ENCODE measurements at places on chromosomes 13 and 19. TPM values are rescaled to one million over a fixed set of nuclear protein-coding genes. Genes with fewer than 3 reads are reported as not detected.

Gene OVOL3
- total RNA-seq, result not detected

Gene KLF1
- total RNA-seq, result not detected

DNA sequence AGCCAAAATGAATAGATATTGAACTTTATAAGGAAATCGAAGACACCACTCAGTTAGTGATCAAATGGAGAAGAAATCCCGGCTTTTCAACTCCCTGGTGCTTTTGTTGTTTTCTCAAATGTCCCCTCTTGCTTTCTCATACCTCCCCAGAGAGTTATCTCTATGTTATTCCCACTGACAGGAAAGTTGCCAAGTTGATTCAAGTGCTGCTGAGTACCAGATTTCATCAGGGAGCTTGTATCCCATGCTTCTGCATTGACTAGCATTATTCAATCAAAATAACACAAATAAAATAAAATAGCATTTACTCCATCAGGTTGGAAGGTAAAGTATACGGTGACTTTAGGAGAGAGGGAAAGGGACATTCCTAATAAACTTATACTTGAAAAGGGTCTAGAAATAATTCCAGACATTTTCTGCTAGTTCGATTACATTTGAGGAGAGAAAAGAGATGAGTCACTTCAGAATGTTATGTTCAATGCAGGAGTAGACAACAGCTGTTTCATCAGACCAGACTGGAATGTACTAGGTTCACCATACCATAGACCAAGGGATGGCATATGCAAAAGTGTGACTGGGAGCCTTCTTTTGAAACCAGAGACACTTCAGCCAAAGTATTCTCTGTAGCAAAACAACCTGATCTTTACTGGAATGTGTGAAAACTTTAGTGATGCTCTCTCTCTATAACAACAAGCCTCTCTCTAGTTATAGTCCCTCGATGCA is 397.8 kb downstream of the FGF14 start:
- no peak for DNase-seq

DNA sequence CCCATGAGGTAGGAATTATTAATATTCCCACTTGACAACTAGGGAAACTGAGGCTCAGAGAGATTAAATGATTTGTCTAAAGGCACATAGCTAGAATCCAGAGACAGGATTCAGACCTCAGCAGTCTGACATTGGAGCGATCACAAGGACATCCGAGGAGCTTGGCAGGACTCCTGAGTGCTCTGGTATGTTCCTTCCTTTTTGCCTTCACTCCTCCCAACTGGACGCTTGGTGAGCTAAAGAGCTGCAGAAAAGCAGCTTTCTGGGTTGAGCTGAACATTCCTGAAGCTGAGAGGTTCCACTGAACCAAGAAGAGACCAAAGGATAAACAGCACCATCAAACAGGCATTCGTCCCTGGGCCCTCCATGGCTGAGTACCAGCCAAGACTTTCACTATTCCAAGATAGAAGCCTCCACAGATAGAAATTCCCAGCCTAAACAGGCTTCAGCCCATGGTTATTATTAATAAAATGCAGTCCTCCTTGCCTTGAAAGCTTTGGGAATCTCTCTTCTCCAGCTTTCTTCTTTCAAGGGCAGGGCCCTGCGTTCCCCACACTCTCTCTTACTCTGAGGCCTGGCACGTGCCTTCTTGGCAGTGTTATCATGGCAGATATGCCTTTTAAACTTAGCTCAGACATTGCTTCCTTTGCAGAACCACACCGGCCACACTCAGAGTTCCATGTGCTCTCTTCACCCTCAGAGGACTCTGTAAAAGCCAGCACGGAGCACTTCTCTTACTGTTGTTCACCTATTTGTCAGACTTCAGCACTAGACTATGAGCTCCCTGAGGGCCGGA is 97.1 kb downstream of the CYSLTR2 start:
- DNase-seq, result no peak

GRCh38 chr19:14603990-14604387 is 21.1 kb downstream of the CLEC17A start:
- no peak for DNase-seq

DNA sequence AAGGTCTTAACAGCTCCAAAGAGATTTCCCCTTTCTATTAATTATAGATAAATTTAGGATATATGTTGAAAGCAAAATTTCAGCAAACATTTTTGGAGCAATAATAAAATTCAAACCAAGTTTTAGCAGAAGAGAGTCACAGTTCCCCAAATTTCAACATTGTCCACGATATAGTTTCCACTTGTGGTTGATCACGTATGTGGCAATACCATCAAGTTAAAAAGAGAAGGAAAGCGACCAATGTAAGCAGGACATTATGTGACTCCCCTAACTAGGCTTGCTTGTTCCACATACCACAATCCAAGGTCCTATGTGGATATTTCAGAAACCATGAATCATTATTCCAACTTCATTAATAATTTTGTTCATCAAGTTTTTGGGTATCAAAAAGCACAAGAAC is 52.8 kb downstream of the ELF1 start:
- no peak for DNase-seq

- DNase-seq, result no peak
These were observed 38.7 kb upstream of the KLF2 start for GRCh38 chr19:16285769-16286498.

DNA sequence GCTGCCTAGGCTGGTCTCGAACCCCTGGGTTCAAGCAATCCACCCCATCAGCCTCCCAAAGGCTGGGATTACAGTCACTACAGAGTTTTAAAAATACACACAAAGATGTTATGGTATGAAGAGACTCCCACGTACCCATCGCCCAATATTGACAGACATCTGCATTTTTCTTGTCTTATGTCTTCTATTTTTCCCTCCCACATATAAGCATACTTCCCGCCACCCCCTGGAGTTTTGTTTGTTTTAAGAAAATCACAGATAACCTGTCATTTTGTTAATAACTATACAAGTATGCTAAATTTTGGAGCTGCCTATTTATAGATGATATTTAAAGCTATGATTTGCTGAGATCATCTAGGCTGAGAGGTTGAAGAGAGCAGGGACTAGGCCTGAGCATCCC is 6.2 kb upstream of the SMG9 start:
- DNase-seq, result no peak

Data from Calu3 (cell line).